NCI-H1436 treated with DMSO at 0.1 percent for 48 hours (cell line): ENCODE measurements at places on chromosomes 1 and 21.

DNA sequence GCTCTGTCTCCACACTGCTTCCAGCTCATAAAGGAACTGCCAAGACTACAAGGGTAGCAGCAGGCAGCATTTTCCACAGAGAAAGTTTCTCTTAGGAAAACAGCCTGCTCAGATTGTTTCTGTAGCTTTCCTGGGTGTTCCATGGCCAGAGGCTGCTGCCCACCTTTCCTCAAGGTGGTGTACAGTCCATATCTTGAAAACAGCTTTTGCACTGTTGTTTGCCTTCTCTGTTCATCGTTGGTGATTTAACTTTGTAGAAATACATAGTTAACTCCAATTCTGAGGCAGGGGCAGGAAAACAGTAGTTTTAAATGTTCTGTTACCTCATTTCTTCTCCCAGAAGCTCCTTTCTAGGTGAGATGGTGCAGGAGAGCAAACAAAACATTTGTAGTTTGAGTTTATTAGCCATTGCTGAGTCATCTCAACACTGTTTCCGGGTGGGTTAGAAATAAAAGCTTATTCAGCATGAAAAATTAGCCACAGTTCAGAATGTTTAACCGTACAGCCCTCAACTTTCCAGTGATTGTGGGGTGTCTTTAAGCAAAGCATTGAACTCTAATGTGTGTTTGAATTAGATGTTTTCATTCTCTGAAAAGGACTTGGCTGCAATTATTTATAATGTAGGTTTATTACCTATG lies 41.7 kb downstream of the DIP2A start:
- DNase-seq: no peak

GRCh38 chr21:36542312-36543101 lies 62.6 kb upstream of the CLDN14 start:
- DNase-seq: no peak

DNA sequence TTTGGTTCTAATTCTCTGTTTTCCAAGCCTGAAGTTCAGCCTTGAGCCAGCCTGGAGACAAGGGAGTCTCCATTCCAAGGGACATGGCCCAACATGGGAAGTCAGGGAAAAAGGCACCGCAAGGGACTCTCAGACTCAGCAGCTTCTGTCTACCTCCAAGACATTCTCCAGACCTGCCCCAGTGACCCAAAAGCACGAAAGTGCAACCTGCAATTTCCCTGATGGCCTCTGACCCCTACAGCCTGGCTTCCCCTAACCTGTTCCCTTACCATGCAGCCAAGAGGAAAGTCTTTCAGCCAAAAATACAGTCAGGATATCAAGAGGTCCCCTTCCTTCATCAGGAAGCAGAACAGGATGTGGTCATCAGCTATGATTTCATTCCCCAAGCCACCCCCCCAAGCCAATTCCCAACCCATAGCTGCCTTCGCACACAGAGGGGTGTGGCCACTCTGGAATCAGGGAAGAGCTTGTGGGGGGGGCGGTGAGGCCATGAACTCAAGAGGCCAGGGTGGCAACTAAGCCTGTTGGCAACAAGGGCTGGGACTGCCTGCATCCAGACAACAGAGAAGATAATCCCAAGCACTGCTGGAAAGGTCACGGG lies 59.2 kb downstream of the TIAM1 start:
- DNase-seq: no peak

DNA sequence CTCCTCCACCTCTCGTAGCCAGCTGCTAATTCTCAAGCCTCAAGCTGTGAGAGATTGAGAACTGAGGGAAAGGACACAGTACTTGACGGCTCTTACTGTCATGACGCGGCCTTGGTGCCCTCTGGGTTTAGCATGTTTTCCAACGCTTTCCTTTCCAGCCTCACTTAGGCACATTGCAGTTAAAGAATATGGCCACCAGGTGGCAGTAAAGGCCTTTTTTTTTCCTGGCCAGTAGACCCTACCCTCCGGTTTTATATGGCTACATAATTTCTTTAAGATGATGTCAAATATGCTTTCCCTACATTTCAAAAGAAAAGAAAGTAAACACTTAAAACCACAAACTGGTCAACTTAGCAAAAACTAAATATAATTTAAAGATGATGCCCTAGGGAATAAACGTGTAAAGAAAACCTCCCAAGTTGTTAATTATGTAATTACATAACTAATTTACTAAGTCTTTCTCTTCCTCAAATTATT lies 56.8 kb upstream of the PRDX6 start:
- no peak for DNase-seq

DNA sequence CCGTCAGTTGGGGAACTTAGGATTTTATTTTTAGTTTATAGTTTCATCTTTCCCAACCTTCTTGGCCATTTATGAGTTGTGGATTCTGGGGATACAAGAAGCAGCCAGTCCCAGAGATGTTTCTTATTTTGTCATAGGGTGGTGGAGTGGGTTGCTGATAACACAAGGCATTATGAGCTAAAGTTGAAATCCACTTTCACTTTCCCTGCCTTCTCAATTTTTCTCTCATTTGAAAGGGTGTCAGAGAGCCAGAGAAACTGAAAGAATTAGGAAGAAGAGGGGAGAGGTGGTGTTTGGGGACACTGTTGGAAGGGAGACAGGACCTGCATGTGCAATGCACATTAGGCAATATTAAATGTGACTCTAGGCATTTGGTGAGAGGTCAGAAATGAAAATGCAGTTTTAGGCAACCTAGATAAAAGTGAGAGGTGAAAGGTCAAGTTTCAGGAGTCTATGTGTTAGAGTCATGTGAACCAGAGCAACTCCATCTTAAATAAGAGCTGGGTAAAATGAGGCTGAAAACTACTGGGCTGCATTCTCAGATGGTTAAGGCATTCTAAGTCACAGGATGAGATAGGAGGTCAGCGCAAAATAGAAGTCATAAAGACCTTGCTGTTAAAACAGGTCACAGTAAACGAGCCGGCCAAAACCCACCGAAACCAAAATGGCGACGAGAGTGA lies 71.1 kb upstream of the F3 start:
- no peak for DNase-seq

GRCh38 chr1:7097938-7098592 lies 312.8 kb downstream of the CAMTA1 start:
- no peak for DNase-seq

DNA sequence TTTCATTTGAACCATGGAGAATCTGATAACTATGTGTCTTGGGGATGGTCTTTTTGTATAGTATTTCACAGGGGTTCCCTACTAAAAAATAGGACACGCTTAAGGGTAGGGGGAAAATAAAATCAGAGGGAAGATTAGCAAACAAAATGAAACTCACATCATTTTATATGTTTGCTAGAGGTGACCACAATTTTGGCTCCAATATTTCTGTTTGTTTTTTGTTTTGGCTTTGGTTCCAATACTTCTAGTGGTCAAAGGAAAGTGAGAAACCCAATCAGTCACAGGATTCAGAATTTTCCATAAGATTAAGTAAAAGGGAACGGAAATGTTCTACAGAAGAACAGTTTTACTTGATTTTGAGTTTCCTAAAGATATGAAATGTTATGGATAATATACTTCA lies 42.3 kb upstream of the SSX2IP start:
- no peak for DNase-seq

DNA sequence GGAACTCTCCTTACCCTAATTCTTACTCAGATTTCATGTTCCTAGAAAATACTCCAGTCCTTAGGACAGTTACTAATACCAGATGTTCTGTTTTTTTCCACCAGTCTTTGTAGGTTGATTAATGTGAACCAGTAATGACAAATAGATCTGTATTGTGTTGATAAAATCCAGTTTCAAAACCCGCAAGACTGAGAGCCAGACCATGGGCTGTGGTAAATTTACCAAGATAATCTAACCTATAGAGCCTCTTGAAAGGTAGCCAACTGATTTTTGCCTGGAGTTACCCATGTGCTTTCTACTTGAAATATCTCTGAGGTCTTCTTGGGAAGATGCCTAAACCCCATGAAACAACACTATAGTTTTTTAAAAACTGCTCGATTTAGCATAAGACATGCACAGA lies 46.5 kb upstream of the CDC7 start:
- no peak for DNase-seq

- no peak for DNase-seq
Observed at GRCh38 chr1:167404161-167404888, 114.0 kb downstream of the CD247 start.

DNA sequence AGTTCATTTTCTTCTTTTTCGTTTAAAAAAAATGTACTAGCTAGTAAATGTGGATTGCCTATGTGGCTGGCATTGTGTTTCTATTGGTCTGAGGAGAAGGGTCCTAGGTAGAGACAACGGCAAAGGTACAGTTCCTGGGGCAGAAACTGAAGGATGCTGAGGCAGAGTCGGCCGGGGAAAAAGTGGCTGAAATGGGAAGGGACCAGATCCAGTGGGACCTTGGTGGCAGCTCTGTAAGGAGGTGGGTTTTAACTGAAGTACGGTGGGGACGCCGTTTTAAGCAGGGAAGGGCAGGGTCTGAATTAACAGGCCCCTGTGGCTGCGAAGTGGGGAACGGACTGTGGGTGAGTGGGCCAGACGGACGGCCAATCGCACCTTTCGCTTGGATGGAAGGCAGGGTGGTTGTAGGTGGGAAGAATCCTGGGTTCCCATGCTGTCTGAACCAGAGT lies 420 bp upstream of the VPS13D start:
- no peak for DNase-seq

- no peak for DNase-seq
Observed at GRCh38 chr1:175648927-175649326, 94.5 kb downstream of the TNR start.

GRCh38 chr1:172286629-172287076 lies 133.8 kb upstream of the C1orf105 start:
- no peak for DNase-seq

DNA sequence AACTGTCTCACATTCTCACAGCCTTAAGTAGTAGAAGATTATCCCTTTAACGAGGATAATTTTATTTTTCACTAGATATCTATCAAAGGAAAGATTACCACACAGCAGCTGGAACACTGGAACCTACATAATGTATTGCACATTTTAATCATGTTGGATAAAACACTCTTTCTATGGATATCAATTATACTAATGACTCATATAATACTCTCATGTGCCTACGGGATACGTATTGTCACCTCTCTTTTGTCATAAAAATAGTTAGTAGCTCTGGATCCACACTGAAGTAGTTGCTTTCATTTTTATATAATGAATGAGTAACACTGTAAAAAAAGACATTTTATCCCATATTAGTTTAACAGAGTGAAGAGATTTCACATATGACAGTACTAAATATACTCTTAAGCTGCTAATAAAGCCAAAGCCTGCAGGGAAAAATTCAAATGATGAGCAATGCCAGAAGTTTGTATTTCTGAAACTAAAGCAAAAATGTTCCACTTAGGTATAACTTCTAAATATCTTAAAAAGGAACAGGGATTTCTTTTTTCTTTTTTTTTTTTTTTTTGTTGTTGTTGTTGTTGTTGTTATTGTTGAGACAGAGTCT lies 408.7 kb upstream of the PKN2 start:
- no peak for DNase-seq

DNA sequence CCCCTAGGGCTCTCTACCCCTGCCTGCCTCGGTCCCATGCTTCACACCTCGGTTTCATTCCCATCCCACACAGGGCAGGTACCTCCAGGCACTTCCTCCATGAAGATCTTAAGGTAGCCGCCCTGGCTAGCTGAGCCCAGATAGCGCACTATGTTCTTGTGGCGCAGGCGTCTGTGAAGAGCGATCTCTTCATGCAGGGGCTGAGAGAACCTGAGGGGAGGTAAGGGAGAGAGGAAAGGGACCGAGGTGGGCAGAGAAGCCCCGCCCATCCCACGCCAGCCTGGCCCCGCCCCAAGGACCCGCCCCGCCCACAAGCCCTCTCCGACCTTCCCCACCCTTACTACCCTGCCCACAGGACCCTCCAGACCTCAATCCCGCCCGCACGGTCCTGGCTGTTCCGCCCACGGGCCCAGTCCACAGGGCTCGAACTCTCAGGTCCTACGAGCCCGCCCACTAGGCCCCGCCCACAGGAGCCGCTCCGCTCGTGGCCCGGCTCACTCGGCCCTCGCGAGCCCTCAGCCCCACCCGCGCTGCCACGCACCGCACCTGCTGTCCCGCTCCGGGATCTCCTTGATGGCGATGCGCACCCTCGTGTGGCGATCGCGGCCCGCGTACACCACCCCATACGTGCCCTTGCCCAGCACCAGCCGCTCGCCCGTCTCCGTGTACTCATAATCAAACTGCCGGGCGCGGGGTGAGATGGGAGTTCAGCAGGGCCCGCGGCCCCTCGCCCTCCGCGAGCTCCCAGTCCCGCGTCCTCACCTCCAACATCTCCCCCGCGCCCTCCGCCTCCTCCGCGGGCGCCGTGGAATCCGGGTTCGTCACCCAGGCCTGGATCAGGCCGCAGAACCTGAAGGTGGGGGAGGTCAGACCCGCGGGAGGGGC lies 6.4 kb downstream of the MAP3K6 start:
- DNase-seq: no peak

DNA sequence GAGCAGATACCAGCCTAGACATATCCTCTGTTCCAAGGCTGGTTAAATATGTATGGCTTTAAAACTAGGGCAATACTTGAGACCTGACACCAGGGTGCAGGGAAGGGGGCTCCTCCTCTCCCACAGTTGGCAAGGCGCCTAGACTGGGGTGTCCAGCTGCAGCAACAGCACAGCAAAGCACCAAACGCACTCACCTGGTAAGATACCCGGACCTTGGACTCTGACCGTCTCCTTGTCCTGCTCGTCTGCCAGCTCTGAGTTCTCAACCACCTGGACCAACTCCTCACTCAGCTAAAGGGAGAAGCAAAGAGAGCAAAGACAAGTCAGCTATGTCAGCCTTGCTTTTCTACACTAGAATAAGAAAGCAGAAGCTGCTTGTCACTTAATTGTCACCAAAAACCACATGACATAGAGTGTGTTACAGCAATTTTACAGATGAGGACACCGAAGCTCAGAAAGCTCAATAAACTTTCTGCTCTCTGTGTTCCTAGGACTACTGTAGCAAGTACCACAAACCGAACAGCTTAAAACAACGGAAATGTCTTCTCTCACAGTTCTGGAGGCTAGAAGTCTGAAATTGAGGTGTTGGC lies 4.4 kb downstream of the PACC1 start:
- DNase-seq: no peak

DNA sequence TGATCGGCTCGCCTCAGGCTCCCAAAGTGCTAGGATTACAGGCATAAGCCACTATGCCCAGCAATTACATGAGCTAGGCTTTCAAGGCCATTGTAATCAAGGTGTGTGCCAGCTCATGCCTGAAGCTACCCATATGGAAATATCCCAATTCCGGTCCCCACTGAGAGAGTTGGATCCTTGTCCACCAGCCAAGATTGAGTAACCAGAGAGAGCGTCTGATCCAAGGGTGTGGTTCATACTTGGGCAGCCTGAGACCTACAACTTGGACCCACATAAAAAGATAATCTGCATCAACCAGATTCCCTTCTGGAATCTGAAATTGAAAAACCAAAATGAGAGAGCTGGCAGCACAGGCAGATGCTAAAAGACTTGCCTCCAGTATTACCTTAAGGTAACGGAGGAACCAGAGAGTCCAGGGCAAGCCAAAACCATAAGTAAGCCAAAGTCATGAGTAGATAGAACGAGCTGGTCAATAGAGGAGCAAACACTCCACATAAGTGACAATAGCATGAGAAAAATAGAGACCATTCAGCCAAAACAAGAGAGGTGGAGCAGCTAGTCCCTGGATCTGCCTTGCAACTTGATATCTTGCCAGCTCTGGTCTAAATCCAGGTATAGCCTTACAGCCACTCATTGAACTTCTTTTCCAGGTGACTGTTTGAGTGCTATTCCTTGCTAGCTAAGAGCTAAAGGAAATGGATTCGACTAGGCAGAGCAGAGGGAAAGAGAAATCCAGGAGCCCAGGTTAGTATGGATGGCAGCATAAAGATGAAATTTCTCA lies 63.8 kb upstream of the ATP1A1 start:
- DNase-seq: no peak
